ENCODE measurements at places on chromosomes 2 and 18. TPM values are rescaled to one million over a fixed set of nuclear protein-coding genes. Genes with fewer than 3 reads are reported as not detected.

RAB6C gene
- total RNA-seq: not detected

RAB11FIP5 gene
- total RNA-seq: 79.7 TPM

FOXI3 gene
- not detected for total RNA-seq

ASB18 gene
- not detected for total RNA-seq

FASTKD1 gene
- total RNA-seq: 17.4 TPM

Measured in dermis lymphatic vessel endothelial cell (primary cell).